AG08395 (cell line): ENCODE measurements at places on chromosomes 3 and 15.

DNA sequence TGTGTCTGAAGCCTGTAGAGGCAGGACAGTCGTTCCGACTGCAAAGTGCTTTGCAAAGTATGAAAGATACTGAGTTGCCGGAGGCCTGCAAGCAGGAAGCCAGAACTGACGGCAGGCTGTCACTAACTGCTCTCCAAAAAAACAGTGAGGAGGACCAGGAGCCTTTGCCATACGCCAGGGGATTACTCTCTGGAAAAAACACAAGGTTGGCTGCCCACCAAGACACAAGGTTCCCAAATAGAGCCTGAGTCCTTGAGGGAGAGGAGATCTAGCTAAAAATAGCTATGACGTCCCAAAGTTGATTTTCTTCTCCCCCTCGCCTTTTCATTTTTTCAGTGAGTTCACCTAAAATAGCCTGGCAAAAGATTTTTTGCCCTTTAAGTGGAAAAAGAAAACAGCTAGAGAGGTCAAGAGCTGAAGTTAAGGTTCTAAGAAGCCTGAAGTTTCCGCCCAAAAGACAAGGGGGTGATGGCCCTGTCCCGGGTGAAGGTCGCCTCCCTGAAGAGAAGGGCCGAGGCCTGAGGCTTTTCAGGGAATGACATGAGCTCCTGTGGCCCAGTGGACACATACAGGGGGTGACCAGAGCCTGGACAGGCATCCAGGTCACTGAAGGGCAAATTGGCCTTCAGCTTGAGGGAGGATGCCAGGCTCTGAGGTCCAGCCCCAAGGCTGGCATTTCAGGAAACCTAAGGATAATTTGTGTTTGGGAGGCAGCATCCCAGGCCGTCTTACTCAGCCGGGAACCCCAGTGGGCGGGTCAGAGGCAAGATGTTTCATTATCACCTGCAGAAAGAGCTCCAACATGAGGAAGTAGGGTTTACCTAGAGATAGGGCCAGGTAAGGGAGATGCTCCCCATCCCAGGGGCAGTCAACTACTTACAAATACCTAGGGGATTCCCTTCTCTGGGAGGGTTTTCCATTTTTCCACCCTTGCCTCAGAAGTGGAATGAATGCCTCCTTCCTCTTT, 44.9 kb upstream of the DGKG start:
- no peak for DNase-seq

GRCh38 chr3:14142567-14143270, 17.9 kb downstream of the TMEM43 start:
- DNase-seq = no peak

DNA sequence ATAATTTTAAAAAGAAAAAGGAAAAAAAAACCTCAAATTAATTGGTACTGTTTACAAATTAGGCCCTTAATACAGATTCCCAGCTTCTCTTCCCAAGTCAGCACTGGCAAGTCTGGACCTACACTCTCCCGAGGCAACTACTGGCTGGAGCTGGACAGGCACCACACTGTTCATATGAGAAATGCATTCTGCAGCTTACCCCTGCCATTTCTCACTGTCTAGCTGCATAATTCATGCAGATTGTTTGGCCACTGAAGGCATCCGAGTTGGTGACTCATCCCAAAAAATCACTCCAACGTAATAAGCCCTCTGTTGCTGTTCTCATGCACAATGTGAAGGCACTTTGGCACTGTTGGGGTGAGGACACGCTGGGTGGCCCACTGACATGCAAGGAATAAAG, 45.3 kb downstream of the ROPN1B start:
- peak; percentile 87 for DNase-seq

GRCh38 chr3:193207290-193208273, 33.4 kb upstream of the PLAAT1 start:
- DNase-seq = no peak

DNA sequence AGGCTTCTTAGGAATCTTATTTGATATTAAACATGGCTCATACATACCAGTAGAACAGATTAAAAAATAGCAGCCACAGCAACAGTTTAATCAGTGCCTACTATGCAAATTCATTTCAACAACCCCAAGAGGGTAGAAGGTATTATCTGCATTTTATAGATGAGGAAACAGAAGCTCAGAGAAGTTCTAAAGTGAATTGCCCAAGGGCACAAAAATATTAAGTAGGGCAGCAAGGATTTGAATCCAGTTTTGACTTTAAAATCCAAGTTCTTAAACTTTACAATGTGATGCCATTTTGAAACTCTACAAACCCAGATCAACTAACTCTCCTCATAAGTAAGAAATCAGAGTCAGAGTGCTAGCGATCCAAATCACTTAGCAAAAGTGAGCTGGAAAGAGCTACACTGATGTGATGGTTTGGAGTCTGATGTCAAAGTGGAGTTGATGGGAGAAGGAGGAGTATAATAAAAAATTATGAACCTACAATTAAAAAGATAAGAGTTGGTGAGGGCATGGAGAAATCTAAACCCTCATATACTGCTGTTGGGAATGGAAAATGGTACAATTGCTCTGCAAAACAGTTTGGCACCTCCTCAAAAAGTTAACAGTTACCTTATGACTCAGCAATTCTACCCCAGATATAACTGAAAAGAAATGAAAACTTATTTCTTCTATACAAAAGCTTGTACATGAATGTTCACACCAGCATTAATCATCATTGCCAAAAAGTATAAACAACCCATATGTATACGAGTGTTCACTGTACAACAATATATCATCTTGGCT, 51.0 kb upstream of the PLXND1 start:
- DNase-seq = no peak

- no peak for DNase-seq
Measured at GRCh38 chr3:65671004-65671403, 367.7 kb downstream of the MAGI1 start.

- DNase-seq = no peak
Measured at GRCh38 chr15:88752951-88753350, 50.3 kb upstream of the ACAN start.

DNA sequence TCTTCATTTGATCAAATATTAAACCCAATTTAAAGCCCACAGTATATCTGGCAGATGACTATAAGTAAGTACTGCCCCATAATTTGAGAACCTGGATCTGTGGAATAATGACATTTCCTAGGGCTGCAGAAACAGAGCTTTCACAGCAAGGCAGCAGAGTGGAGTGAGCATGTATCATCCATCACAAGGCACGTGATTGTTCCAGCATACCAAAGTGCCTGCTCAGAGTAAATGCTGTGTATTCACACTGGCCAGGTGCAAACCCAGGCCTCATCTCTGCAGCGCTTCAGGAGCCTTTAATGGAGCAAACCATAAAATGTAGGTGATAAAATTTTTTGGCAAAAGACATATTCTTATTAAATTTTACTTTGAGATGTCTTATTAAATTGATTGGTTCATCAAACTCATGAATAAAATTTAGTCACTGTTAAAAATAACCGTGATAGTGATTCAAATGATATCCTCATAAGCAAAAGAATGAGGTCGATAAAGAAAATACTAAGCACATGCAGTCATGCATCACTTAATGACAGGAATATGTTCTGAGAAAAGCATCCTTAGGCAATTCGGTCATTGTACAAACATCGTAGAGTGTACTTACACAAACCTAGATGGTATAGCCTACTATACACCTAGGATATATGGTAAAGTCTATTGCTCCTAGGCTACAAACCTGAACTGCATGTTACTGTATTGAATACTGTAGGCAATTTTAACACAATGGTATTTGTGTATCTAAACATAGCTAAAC, 99.3 kb upstream of the SLC24A5 start:
- DNase-seq = no peak

DNA sequence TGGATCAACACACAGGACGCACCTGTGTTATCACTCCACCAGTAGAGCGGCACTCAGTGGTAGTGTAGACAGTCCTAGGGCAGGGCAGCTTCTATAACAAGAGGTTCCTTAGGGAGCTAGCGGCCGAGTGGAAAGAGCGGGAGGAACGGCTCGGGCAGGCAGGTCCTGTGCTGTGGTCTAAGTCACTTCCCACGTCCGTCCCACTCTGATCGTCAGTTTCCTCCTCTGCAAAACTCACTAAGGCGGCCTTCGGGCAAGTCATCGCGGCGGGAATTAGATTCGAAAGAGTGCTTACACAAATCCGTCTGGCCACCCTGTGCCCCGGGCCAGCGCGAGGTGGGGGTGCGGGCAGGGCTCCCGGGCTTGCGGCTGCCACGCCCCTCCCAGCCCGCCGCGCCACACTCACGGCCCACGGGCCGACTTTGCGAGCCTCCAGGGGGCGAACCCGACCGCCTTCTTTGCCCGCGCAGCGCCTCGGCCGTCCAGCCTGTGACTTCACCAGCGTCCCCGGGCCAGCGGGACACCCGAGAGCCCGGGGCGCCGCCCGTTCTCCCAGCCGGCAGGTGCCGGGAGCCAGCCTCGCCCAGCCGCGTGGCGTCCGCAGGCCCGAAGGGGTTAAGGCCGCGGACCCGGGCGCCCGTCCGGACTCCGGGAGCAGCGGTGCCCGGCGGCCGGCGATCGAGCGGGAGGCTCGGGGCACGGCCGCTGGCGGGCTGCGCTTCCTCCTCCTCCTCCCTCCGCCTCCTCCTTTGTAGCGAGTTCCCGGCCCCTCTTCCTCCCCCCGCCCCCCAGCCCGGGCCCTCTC, 416 bp upstream of the CORO2B start:
- DNase-seq = peak; percentile 64

DNA sequence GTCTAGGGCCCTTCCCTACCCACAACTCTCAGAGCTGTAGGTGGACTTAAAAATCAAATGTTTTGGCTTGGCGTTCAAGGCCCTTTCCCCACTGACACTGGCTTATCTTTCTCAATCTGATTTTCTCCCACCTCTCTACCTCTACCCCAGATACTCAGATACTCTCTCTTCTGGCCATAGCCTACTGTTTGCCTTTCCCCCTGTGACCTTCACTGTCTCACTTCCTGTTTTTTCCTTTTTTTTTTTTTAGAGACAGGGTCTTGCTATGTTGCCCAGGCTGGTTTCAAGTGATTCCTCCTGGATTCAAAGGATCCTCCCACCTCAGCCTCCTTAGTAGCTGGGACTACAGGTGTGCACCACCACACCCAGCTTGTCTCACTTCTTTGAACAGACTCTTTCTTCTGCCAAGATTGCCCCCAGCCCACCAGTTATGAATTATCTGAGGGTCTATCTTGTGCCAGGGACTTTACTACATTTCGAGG, 4.6 kb downstream of the CHRNB4 start:
- DNase-seq = no peak

DNA sequence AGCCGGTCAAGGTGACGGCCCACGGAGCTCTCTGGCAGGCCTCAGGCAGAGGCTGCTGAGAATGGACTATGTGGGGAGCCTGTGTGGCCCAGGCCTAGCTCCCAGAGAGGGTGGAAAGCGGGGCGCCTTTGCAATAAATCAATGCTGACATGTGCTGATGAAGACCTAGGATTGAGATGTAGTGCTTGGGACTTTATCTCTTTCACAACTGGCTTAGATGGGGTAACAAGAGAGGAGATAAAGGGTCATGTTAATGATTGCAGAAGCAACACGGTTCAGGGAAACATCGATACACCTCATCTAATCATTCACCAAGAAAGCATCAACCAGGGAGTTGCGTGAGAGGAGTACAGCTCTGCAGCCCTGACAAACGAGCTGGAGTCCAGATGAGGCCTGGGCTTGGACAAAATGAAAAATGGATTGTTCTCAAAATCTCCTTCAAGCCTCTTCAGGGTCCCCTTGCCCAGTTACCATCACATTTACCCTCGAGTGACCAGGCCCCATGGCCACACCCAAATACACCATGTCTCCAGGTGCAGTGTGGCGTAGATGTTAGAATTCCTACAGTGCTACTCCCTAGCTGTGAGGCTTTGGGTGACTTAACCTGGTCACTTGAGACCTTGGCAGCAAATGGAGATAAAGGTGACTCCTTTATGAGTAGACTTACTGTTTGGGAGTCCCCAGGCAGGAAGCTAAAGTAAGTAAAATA, 146.4 kb upstream of the LIPC start:
- no peak for DNase-seq

DNA sequence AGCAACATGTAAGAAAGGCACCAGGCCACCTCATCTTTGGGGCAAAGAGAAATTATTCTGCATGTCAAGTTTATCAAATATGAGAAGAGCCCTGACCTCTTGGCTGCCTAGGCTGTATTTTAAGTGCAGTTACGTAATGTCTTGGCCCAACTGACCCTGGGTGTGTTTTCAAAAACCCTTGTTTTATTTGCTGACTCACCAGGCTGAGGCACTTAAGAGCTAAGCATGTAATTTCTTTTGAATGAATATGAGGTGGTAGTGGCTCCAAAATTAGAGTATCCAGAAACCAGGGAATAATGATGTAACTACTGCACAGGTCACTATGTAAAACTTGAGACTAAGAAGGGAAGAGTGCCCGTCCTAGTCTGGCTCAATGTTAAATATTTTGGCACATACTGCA, 24.3 kb downstream of the PGPEP1L start:
- peak; percentile 90 for DNase-seq

GRCh38 chr3:153866901-153867300, 254.3 kb upstream of the ARHGEF26 start:
- DNase-seq = no peak

DNA sequence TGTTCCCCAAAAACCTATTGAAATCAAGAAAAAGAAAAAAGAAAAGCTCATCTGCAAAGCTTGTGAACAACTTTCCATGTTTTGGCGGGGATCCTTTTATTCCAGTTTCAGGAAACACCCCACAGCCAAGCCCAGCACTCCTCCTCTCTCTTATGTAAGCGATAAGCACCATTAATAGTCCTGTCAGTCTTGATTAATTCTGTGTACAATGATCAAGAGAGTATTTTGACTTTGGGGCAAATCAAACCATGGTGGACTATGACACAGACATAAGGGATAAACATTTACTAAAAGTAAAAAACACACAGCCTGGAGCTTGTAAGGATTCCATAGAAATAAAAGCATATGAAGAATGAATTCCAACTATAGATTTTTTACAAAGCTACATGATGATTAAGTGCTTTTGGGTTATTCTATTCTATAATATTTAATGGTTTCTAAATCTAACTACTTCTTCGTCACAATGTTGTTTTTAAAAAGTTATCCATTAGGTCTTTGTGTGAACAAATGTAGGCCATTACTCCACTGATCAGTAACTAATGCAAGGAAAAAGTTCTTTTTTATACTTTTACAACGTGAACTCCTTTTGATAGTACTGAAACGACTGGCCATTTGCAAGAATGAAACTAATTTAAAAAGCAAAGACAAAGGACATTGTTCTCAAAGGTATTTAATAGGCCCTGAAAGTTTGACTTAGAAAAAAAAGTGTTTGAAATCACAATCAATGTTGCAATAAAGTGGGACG, 106.5 kb downstream of the KCNAB1 start:
- no peak for DNase-seq
